ENCODE measurements at places on chromosomes 3 and 15.

GRCh38 chr15:29233566-29233965 is 36.1 kb downstream of the NSMCE3 start:
- DNase-seq = no peak

DNA sequence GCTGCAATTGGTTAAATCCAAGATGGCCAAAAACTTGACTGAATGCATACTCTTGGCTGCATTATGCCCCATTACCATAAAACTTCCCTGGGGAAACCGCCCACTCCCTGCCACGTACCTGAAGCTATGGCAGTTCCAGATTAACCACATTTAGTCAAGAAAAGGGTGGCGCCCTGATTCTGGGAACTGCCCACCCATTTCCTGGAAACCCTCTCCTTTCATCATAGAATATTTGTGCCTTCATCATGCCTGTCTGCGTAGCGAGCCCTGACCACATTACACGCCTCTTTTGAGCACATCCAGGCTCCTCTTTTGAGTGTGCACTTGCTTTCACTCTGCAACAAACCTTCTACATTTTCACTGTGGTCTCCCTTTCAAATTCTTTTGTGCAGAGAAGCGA is 5.2 kb downstream of the LINS1 start:
- no peak for DNase-seq

DNA sequence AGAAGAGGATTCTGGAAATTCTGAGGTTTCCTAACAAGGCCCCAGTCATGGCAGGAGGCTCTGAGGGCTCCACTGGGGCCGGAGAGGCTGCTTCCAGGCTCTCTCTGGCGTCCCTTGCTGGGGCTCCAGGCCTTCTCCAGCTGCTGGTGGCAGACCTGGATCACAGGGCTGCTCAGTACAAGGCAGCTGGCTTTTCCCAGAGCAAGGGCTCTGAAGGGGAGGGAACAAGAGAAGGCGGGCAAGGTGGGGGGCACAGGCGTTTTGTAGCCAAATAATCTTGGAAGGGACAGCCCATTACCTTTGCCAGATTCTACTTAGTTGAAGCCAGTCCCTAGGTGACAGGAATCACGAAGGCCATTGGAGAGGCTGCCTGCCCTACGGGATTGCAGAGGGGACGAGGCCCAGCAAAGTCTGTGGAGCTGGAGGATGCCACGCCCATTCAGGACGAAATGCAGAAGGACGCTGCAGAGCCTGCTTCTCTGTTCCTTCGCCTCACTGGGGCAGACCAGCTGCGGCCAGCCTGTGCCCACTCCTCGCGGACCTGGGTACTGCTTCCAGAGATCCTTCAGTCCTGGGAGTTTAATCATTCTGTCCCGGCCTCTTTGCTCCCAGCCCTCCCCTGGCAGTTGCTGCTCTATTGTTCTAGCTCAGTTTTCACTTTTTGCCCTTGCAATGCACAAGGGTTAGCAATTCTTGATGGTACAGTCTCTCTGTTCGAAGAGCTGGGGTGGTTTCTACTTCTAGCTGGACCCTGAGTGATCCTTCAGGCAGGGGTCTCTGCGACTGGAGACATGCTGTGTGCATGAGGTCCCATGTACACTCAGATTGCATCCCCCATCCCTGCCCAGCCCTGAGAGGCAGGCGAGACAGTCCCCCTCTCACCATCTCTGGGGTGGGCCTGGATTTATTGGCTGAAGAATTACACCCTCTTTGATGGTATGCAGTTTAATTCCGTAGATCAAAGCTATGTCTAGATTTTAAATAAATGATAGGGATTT is 149.3 kb upstream of the MEF2A start:
- no peak for DNase-seq

- no peak for DNase-seq
Measured at GRCh38 chr3:116288485-116288884, 156.8 kb downstream of the LSAMP start.

GRCh38 chr3:88589138-88589537 is 439.4 kb downstream of the C3orf38 start:
- DNase-seq = no peak

DNA sequence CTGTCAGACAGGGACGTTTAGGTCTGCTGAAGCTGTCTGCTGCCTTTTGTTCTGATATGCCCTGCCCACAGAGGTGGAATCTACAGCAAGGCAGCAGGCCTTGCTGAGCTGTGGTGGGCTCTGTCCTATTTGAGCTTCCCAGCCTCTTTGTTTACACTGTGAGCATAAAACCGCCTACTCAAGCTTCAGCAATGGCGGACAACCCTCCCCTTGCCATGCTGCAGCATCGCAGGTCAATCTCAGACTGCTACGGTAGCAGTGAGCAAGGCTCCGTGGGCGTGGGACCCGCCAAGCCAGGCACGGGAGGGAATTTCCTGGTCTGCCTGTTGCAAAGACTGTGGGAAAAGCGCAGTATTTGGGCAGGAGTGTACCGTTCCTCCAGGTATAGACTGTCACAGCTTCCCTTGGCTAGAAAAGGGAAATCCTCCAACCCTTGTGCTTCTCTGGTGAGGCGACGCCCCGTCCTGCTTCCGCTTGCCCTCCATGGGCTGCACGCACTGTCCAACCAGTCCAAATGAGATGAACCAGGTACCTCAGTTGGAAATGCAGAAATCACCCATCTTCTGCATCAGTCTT is 71.4 kb downstream of the SPSB4 start:
- DNase-seq = no peak

Data from lung (tissue), 17 donors.